ENCODE measurements at places on chromosomes 2 and 18.

DNA sequence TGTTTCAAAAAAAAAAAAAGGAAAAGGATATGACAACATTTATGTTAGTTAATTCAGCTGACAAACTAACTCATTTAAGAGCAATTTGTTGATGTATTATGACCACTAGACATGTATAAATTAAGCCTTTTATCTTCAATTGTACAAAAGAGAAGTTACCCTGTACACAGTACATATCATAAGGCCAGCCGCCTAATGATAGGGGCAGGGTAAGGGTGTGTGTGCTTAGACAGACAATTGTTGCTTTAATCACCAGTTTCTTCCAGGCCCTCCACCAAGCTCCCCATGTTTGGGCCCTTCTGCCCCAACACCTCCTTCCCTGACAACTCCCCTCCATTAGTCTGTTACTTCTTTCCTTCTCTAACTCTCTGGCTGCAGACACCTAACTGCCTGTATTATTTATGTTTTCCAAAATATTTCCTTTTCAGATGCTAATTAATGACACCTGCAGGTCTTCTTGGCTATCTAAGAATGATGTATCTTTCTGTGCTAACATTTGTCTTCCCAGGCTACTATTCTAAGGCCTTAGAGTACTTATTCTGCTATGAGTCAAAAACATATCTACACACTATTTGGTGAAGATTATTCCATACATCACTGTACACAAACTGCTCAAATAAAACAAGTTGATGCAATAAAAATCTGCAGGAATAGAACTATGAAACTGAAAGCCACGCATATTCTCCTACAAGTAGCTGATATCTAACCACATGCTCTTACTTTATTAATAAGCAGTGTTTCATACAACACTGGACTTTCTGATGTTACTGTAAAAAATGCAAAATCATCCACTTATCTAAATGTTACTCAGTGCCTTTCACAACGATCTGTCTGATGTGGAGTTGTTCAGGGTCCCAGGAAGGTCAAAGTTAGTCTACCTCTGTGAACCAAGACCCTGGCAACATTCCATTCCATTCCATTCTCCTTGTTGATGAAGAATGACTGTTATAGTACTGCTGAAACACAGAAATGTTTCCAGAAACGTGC, 26.4 kb downstream of the TMEM131 start:
- no peak for DNase-seq

GRCh38 chr2:218375212-218375611, 6.9 kb upstream of the SLC11A1 start:
- DNase-seq, result no peak

DNA sequence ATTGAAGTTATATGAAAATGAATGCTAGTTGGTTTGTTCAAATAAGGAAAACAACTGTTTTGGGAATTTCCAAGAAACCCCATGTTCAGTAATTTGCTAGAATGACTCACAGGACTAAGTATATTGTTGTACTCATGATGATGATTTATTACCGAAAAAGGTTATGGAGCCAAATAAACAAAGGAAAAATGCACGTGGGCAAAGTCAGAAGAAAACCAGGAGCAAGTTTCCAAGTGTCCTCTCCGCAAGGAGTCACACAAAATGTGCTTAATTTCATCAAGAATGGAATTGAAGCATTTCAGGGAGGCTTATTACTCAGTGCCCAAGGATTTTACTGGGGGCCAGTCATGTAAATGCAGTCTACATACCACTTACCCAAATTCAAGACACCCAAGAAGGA, 1652.4 kb upstream of the TMEFF2 start:
- DNase-seq, result no peak

DNA sequence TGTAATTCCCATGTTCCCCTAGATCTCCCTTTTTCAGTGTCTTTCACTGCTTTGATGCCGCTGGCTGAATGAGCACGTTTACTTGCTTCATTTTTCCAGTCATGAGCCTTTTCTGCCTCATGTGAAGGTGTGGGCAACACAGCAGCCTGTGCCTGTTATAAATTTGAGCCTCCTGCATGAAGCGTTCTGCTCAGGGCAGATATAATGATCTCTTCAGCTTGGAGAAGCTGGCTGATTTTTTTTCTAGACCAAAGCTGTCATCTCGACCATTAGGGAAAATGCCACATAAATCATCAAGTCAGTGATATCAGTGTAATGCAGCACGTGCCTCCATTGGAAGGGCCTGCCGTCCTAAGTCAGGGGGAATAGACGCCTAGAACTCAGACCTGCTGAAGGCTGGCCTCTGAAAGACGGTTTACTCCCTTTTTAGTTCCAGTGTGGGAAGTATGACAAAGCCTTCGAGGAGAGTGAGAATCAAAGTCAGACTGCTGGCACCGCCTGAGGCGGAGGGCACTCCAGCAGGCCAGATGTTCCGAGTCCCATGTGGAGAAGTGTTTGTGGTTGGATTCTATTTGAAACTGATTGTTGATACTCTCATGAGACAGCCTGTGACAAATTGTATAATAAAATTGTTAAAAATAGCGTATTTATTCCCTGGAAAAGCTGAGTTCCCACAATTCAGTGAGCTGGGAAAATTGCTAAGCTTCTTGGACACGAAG, 196.5 kb downstream of the MYO1B start:
- DNase-seq, result peak; percentile 77

- DNase-seq, result peak; percentile 49
Observed at GRCh38 chr2:150484461-150485021, 2.9 kb downstream of the RND3 start.

GRCh38 chr2:143852759-143853158, 667.2 kb downstream of the ZEB2 start:
- no peak for DNase-seq

- DNase-seq, result peak; percentile 73
Observed at GRCh38 chr2:176128172-176128981, 1.1 kb upstream of the HOXD8 start.

GRCh38 chr2:80529466-80530165, 225.1 kb upstream of the LRRTM1 start:
- no peak for DNase-seq

GRCh38 chr18:56009411-56009810, 421.4 kb upstream of the TCF4 start:
- no peak for DNase-seq

DNA sequence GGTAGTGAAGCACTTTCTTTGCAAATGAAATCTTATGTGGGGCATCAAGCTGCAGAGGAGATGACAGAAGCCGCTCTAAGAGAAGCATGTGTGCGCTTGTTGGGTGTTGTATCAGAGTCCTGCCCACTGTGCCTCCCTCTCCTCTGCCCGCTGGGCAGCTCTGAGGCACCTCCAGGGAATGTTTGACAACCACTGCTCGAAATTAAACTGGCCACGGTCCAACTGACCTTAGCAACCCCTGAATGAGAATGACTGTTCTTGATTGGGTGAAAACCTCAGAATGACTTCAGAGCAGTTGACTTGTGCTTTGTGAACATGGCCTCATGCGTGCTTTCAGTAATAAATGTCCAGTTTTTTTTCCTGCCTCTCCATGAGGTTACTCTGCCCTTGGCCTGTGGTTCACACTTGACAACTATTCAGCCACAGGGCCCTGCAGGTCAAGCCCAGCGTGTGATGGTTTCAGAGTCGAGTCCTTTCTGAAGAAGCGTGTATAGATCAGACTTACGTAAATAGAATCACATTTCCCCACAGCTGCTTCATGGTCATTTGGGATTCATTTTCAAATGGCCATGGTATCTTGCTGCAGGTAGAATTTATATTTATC, 94.9 kb downstream of the SLC4A3 start:
- DNase-seq, result no peak

DNA sequence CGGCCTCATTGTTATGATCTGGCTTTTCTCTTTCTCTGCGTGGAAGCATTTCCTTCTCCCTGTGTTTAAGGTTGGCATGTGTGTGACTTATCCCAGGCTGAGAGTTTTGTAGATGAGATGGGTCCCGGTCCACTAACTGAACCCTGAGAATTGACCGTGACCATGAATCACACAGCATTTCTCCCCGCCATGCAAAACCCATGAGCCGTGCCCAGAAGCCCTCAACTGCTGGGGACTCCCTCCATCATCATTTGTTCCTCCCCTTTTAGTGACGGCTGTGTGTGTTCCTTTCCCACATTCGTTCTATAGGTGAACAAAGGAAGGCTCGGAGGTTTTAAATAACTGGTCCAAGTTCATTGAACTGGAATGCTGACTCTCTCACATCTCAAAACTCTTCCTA, 30.1 kb upstream of the TXNDC2 start:
- no peak for DNase-seq

- DNase-seq, result peak; percentile 77
Observed at GRCh38 chr2:151238527-151239487, 22.9 kb downstream of the RBM43 start.

- DNase-seq, result peak; percentile 82
Observed at GRCh38 chr18:48866028-48866733, 84.6 kb downstream of the SMAD7 start.

GRCh38 chr18:36735130-36735529, 93.7 kb downstream of the TPGS2 start:
- no peak for DNase-seq

- peak; percentile 67 for DNase-seq
Observed at GRCh38 chr2:130798472-130799218, 38.1 kb upstream of the ARHGEF4 start.

DNA sequence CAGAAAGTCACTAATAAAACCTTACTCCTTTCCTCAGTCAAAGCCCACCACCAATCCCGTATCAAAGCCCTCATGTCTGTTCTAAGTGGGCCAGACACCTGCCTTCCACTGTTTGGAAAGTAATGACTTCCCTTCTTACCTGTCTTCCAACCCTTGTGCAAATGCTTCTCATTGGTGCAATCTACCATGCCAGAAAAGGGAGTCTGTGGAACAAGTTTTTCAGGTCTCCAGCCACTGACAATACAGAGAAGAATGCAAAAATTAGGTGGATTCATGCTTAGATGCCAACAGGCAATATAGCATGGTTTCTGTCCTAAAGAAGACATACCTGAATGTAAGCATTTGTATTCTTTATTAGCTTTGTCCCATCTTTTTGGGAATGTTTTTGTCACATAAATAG, 1140.6 kb upstream of the LRRTM1 start:
- DNase-seq, result no peak

- no peak for DNase-seq
Observed at GRCh38 chr18:22667156-22667555, 249.4 kb upstream of the CTAGE1 start.

GRCh38 chr18:29397536-29397935, 1220.6 kb upstream of the CDH2 start:
- DNase-seq, result no peak

DNA sequence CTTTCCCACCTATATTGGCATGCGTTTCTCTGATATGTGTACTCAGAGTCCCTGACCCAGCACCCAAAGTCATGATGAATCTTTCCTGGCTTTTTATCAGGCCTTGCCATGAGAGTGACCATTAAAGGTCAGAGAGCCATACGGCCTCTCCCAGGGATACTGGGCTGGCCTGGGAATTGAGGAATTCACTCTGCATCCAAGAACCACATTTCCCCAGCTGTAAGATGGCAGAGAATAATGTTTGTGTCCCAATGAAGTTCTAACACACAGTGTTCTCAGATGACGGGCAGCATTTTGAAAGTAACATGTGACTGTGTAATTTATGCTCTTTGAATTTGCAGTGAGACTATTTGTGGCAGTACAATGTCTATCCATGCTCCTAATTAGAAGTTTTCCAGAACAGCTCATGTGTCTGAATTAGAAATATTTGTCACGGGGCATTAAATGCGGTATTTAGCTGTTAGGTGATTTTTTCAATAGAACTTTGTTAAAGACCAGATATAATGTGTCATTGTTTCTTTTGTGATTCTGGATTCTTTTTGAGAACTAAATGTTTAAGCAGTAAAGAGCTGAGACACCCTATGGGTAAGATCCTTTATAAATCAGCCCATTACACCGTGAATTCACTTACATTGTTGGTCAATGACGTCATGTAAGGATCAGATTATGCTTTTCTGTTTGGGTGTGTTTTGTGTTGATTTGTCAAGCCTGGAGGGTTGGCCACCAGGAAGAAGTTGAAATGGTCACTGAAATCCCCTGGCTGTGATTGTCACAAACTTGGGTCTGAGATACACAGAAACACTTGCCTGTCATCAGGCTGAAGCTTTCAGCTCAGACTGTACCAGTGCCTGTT, 7.3 kb upstream of the SLC3A1 start:
- no peak for DNase-seq

DNA sequence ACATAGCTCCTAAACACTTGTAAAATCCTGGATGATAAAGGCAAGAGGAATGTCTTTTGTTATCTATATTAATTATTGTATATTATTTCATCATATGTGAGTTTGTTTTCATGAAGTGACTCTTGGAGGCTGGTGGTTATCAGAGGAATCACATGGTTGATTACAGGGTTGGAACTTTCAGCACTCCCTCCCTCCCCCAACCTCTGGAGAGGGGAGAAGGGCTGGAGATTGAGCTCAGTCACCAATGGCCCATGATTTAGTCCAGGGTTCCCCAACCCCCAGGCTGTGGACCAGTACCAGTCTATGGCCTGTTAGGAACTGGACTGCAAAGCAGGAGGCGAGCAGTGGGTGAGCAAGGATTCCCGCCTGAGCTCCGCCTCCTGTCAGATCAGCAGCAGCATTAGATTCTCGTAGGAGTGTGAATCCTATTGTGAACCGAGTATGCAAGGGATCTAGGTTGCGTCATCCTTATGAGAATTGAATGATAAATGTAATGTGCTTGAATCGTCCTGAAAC, 37.7 kb downstream of the FBXO48 start:
- DNase-seq, result no peak

- peak; percentile 88 for DNase-seq
Observed at GRCh38 chr2:218959141-218959731, at the start of gene CDK5R2. Gene CDK5R2 (plus strand): TSS chr2:218959666. CDS start chr2:218959821, 155 bp downstream.

DNA sequence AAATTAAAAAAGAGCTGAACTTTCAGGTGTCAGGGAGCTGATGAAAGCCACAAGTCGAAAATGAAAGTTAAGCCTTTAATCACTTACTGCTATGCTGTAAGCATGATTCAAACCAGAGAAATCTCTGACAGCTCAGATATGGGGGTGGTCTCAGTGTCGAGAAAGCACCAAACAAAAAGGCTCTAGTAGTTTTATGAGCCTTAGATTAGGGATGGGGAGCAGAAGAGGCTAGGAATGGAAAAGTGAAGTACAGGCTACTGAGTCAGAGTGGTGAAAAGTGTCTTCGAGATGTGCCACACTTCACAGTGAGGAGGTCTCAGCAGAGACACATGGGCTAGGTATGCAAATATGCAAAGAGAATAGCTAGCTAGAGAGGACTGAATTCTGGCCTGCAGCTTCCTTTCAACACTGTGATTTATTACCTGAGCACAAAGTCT, 482.2 kb downstream of the SPAG16 start:
- no peak for DNase-seq

DNA sequence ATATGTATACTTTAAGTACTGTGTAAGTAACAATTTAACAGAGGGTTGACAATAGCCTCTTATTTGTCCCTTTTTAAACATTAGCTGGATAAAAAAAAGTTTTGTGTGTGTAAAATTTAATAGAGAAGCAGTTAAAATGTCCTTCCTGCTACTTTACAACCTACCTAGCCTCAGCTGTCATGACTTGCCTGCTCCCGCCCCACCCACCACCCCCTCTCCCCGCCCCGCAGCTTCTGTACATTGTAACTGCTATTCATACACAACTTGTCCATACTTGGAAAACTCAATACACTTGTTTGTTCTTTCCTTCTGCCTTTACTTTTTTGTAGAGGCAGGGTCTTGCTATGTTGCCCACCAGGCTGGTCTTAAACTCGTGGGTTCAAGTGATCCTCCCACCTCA, 19.5 kb downstream of the RELCH start:
- DNase-seq, result no peak

Measured in femur (tissue), 1 donor.